Stimulated activated CD8-positive, alpha-beta memory T cell treated with anti-CD3 and anti-CD28 coated beads, Interleukin-7, amount 100 ng/mL, for 1 hour (primary cell): ENCODE measurements at places on chromosomes 3 and 15.

DNA sequence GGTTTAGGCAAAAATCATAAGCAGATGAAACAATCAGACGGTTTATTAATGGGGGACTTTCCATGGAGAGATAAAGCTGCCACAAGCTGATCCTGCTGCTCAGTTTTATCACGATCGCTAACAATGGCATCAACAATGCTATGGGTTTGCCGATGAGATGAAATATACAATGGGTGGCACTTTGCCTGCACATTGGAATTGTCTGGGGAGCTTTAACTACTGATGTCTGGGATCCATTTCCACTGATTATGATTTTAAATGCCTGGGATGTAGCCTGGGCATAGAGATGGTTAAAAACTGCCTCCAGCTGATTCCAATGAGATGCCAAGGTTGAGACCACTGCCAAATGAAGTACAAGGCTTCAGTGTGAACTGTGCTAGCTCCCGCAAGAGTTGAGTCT lies 30.8 kb downstream of the CRYGS start:
- DNase-seq, result no peak

- no peak for DNase-seq
These were observed 7.6 kb downstream of the NSUN3 start for GRCh38 chr3:94070341-94070911.

GRCh38 chr3:49294343-49294742 lies 17.3 kb upstream of the C3orf62 start:
- DNase-seq, result no peak

GRCh38 chr3:107662124-107662507 lies 139.4 kb downstream of the BBX start:
- no peak for DNase-seq

GRCh38 chr3:70360979-70361760 lies 48.7 kb upstream of the MDFIC2 start:
- no peak for DNase-seq
